Naive thymus-derived CD4-positive, alpha-beta T cell (primary cell): ENCODE measurements at places on chromosomes 2 and 18.

DNA sequence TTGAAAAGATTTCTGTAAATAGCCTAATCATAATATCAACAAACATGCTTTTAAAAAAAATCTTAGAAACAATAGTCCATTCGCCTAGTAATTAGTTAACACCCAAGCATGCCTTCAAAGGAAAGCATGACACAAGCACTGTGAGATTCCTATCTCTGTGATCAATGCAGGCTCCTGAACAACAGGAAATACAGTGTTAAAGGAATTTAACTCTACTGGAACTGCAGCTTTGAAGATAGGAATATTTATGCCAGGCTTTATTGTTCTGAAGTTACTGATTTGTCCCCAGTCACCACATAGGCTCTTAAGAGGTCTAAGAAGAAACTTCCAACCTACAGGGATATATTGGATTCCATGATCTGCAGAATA lies 15.4 kb upstream of the FAM124B start:
- DNase-seq: no peak

- no peak for DNase-seq
These were observed 1815.6 kb upstream of the LRRTM1 start for GRCh38 chr2:82120115-82120514.

DNA sequence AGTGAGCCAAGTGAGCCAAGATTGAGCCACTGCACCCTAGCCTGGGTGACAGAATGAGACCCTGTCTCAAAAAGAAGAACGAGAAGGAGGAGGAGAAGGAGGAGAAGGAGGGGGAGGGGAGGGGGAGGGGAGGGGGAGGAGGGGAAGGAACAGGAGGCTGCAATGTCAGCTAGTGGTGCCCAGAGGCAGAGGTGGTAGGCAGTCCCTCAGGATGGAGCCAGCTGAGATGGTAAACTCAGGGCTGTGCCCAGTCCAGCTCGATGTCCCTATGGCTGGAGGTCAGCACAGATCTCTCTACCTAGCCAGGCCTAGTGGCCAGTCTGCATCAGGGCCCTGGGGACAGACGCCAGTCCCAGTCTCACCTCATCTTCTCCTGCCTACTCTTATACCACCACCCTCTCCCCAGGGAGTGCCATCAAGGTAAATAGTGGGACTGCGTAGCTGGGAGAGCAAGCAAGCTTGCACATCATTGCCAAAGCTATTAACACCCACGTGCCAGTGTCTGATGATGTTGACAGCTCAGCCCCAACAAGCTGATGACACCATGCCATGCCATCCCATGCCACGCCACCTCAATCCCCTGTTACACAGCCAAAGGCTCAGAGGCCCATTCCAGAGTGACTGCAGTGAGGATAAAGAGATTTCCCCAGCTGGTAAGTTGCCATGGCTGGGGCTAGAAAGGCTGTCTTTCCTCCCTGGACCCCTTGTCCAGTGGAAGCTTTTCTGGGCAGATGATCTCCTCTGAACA lies 7.6 kb upstream of the PLB1 start:
- no peak for DNase-seq

DNA sequence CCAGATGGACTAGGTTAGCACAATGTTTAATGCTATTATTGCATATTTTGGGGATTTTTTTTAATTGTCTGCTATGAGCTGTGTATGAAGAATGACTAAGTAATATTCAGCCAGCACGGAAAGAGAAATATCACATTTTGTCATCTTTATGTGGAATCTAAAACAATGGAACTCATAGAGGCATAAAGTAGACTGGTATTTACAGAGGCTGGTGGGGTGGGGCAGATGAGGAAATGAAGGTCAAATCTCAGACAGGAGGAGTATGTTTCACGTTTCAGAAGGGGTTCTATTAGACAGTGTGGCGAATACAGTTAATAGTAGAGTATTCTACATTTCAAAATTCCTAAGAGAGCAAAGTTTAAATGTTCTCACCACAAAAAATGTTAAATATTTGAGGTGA lies 4.7 kb downstream of the CDH19 start:
- DNase-seq: no peak

DNA sequence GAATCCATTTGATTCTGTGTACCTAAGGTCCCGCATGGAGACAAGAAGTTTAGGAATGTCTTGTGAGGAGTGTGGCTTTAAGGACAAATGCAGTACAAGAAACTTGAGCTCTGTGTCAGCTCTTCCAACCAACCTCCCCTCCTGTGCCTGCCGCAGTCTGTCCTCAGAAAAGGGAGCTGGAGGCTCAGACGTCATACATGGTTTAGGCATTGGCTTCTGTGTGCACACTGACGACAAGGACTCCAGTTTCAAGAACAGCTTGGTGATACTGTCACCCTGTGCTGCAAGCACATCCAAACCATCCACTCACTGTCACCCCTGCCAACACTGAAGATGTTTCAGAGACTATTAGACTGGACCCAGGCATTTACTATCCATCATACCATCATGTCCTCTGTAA lies 470.4 kb downstream of the IRS1 start:
- no peak for DNase-seq

DNA sequence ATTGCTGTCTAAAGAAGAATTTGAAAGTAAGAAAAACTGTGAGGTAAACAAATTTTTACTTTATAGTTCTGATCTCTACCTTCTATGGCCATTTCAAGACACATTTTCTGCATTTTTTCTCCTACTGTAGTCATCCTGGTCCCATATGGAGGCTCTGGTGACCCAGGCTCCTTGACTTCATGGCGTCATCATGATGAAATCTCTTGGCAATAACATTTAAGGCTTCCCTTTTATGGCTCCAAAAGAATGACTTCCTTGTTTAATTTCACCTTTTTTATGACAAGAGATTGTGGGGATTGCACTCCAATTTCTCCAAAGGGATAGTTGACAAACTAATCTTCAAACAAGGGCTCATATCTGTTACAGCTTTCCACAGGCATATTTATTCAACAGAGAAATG lies 143.0 kb upstream of the SCN7A start:
- DNase-seq: no peak

- DNase-seq: no peak
These were observed 195.5 kb downstream of the BCL11A start for GRCh38 chr2:60357996-60358395.

- DNase-seq: no peak
These were observed 67.8 kb upstream of the DSC1 start for GRCh38 chr18:31230495-31230894.

DNA sequence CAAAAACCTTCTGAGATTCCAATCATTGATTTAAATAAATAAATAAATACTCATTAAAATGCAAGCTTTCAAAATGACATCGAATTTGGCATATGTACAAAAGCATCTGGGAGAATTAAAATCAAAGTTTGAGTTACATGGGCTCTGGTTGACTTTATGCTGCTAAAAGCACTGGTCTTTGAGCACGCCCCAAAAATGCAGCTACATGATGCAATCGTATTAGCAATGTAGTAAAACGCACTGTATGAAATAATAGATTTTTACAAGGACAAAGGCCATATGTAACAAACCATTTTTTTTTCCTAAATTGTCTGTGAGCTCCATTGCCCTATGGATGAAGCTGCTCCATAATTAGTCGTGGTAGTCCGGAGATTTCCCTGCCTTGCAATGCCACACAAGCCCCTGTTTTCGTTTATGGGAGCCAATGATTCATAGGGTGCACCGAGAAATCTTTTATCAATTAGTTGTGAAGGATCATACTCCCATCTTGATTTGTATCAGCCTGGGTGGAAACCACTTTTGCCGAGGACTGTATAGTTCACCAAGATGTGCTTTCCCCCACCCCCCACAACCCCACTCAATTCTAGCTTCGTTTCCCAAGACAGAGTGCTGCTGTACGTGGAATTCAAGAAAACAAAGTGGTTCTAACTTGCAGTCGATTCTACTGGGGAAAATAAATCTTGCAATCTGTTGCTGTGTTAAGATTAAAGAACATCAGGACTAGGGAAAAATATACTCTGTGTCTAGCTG lies 268.4 kb downstream of the IRS1 start:
- DNase-seq: no peak

DNA sequence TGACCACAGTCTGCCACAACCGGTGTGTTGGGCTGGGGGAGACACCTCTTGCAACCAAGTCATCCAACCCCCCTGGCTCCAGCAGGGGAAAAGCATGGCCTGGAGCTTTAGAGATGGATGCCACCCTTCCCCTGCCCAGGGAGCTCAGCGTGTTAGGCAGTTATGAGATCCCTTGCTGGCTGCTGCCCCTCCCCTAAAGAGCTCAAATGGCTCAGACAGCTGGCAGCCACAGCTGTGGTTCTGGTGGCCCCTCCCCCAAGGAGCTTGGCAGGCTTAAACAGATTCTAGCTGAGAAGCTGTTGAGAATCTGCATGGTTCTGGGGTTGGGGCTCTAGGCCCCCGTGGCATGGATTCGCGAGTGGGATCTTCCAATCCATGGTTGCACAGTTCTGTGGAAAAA lies 64.7 kb downstream of the TEX51 start:
- DNase-seq: no peak

GRCh38 chr2:219289537-219290361 lies 10.6 kb downstream of the DNAJB2 start:
- no peak for DNase-seq

DNA sequence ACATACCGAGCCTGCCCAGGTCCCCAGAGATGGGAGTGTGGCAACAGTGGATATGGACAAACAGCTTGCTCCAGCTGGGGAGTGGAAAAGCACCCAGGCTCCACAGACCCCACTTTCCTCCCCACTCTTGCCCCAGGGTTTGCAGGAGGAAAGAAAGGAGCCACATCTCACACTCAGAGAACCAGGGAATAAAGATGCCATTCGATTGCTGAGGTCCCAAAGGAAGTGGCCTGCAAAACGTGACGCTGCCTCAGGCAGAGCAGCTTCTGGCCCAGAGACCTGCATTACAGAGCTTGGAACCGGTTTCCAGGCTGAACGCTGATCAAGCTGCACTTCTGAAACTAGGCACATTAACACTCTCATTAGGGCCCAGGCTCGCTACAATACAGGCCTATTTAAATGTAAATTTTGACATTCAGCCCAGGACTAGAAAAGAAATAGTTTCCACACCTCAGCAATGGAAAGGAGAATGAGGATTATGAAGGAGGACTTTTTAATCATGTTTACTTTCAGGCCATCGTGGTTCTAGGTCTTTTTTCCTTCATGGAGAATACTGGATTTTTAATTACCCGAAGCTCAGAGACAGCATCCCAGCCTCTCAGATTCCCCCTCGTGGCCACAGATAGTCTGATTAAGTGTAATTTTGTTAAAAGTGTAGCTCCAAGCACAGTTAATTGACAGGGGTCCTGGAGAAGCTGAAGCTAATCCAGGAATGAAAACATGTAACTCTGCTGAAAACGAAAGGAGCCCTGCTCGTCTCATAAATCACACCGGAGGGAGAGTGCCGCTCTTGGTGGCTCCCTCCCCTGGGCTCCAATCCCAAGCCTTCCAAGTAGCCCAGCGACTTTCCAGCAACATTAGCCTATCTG lies 221.3 kb upstream of the RAB6C start:
- DNase-seq: no peak

GRCh38 chr2:197176522-197176921 lies 134.1 kb downstream of the ANKRD44 start:
- no peak for DNase-seq

GRCh38 chr2:77428946-77429345 lies 93.2 kb downstream of the LRRTM4 start:
- no peak for DNase-seq

DNA sequence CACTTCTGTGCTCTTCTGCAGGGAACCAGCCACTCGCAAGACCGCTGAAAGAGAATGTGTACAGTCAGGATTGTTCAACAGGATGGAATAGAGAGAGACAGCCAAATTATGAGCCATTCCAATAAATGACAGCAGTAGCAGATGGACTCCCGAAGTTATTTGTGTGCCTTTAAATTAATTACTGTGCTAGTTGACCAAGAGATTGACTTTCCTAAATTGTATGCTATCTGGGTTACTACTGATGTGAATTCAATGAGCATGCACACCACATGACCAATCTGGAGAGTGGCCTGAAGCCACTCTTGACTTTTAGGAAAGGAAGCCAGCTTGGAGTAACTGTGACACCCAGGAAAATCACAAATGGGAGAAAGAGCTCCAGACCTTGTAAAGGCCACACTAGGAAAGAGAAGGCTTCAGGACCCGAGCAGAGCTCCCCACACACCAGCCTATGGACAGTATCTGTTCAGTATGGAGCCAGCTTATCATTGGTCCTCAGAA lies 52.8 kb downstream of the CHMP3 start:
- no peak for DNase-seq

DNA sequence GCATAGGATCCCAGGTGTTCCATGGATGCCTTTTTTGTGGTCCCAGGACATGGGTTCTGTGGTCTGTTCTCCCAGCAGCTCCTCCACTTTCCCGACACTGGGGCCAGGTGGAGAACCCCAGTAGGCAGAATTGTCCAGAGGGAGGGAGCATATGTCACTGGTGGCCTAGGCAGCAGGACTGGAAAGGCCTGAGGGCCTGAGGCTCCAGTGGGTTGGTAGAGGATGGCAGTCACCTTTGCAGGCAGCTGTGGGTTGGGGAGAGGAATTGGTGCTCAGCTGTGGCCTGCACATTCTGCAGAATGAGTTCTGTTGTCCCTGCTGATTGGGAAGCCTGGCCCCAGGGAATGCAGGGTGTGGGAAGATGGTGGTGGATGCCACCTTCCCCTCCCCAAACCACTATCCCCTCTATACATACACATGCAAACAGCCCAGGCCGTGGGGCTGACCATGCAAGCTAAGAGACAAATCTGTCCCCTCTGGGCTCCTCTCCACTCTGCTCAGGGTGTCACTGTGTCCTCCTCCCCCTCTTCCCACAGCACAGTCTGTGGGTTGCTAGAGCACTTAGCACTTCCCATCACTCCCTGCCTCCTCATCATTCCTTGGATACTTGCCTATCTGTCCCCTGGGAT lies 11.4 kb downstream of the CTIF start:
- DNase-seq: no peak

DNA sequence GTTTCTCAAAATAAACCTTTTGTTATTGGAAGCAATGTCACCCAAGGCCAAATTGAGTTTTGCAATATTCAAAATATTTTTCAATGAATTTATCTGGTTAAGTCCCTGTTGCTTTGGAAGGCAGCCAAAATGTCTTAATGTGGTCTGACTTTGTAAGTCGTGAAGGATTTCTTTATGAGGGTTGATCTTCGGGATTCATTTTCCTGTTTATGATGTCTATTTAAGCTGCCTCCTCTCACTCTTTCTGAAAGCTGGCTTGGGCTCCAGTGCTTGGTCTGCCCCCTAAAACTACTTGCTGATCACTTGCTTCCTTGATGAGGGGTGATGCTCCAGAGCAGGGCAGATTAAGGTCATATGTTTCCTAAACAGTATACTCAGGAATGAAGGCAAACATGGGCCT lies 141.1 kb downstream of the ANTXR1 start:
- DNase-seq: no peak
